Endodermal cell (in vitro differentiated cells): ENCODE measurements at places on chromosomes 13 and 19. TPM values are rescaled to one million over a fixed set of nuclear protein-coding genes. Genes with fewer than 3 reads are reported as not detected.

Gene TPTE2
- not detected in 2 replicates for total RNA-seq

Gene AMH
- total RNA-seq = 11.0 to 22.7 TPM (median 20.5 TPM) in 3 replicates

Gene PDX1
- not detected in 3 replicates for total RNA-seq

Gene CYP4F12
- not detected in 2 replicates for total RNA-seq

Gene CRB3
- total RNA-seq = 46.3 to 70.8 TPM (median 46.4 TPM) in 3 replicates

Gene KIR2DL1
- total RNA-seq = not detected in 2 replicates

Gene ARL11
- total RNA-seq = 0.07 and 0.24 TPM in 2 replicates

Gene ACP7
- not detected in 3 replicates for total RNA-seq

Gene THOP1
- total RNA-seq = 98.9 to 170 TPM (median 153 TPM) in 3 replicates

Gene FGF21
- total RNA-seq = not detected in 2 replicates

Gene OR7A5
- not detected in 3 replicates for total RNA-seq

Gene PLPPR3
- 76.4 to 113 TPM (median 110 TPM) in 3 replicates for total RNA-seq

Gene DCT
- total RNA-seq = not detected in 2 replicates

Gene NUCB1
- total RNA-seq = 206 to 223 TPM (median 222 TPM) in 3 replicates

Gene ZNF560
- not detected in 3 replicates for total RNA-seq

Gene SYNE4
- total RNA-seq = 17.1 and 17.9 TPM in 2 replicates
